ENCODE measurements at places on chromosomes 12 and 14.
A peak's percentile ranks its signal among the peaks of the same experiment; 100 is the strongest.

DNA sequence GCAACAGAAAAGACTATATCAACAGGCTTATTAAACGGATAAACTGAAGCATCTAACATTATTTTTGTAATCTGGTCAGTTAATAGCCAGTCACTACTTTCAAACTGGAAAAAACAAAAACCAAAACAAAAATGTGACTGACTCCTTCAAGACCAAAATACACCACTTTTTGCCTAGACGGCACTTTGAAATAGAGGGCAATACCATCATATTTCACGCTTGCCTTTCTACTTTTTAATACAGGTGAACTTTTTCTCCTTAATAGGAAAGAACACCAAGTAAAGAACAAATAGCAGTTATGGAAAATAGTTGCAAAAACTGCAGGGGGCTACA lies 550 bp upstream of the NUP107 start:
- no peak for DNase-seq

DNA sequence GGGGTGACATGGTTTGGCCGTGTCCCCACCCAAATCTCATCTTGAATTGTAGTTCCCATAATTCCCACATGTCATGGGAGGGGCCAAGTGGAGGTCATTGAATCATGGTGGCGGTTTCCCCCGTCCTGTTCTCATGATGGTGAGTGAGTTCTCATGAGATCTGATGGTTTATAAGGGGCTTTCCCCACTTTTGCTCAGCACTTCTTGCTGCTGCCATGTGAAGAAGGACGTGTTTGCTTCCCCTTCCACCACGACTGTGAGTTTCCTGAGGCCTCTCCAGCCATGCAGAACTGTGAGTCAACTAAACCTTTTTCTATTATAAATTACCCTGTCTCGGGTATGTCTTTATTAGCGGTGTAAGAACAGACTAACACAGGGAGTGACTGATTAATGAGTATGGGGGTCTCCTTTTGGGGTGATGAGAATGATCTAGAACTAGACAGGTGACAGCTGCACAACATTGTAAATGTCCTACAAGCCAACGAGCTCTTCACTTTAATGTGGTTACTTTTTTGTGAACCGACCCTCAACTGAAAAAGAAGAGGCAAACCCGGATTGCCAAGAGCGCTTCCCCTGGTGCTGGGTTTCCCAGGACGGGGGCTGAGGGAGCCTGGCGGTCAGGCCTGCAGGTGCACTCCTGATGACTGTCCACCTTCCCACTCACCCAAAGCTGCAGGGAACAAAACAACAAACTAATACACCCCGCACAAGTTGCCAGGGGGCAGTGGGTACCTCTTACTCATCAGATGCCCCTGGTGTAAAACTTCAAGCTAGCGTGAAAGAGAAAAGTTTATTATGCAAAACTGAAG lies 90.1 kb downstream of the NCOR2 start:
- DNase-seq, result no peak

- no peak for DNase-seq
Observed at GRCh38 chr14:105709281-105710118, 183.1 kb downstream of the TMEM121 start.

DNA sequence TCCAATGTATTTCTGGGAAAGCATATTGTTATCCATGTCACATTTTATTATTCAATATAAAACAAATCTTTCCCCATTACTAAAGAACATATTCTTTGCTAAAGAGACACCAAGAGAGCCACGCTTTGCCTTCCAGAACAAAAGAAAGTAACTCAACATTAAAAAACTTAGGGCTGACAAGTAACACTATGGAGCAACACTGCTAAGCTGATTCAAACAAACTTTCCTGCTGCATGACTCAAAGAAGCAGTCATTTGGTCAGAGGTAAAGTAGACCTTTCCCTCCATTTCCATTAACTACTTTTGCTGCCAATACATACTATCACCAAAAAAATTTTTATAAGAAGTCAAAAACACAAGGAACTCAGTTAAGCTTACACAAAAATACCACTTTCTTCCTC lies 83.0 kb downstream of the DENND5B start:
- no peak for DNase-seq

GRCh38 chr14:91059576-91060350 lies 678 bp downstream of the RPS6KA5 start:
- DNase-seq, result peak; percentile 55

Measured in activated T-helper 1 cell treated with Interleukin-2 at 50 U/mL for 16 hours (primary cell).